CD4-positive, alpha-beta T cell treated with Interleukin-10 for 1 hour (primary cell): ENCODE measurements at places on chromosomes 2 and 18.

DNA sequence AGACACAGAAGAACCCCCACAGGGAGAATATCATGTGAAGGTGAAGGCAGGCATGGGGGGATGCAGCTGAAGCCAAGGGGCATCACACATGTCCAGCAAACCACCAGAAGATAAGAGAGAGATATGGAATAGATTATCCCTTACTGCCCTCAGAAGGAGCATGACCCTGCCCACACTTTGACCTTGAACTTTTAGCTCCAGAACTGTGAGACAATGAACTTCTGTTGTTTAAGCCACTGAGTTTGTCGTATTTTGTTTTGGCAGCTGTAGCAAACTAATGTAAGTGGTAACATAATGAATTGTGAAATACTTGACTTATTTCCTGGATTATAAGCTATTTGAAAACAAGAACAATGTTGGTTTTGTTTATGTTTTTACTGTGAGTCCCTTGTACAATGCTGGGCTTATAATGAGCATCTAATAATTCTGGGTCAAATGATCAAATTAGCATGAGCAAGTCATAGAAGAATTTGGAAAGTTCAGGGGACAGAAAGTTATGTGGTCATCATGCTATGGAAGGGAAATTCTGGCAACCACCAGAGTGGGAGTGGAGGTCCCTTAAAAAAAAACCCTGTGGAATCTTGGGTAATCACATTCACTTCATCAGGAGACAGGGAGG, 541.0 kb upstream of the KLHL29 start:
- no peak for DNase-seq

- DNase-seq, result no peak
Observed at GRCh38 chr2:180158961-180159360, 151.9 kb upstream of the CWC22 start.

DNA sequence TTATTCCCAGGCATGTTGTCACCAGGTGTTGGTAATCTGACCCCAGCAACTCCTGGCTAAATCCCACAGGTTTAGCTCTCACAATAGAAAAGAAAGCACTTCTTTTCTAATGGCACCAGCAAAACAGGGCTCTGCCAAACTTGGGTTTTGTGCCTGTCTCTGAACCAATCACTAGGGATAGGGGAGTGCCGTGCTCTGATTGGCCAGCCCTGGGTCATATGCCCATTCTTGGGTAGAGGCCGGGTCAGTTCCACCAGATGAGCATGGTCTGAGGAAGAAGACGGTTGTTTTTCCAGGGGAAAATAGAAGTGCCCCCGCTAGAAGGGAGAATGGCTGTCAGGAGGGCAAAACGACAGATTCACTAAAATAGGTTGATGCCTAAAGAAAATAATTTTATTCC, 14.7 kb downstream of the CDK15 start:
- DNase-seq, result no peak

- DNase-seq, result no peak
Observed at GRCh38 chr2:12424809-12425208, 291.9 kb upstream of the TRIB2 start.

DNA sequence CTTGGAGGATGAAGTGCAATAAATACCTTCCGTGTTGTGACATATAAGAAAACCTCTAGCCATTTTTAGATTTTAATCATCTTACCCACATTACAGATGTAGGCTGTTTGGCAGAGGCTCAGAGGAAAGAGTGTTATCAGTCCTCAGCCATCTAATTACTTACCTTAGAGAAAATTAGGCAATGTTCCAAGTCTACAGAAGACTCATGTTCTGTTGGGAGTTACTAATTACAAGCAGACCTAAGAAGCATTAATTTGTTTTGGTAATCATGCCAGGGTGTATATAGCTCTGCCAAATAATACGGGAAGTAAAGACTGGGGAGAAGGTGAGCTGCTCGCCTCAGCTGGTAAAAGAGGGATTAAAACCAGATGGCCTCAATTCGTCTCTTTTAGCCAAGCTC, 125.8 kb upstream of the PGAP1 start:
- DNase-seq, result peak; percentile 16

DNA sequence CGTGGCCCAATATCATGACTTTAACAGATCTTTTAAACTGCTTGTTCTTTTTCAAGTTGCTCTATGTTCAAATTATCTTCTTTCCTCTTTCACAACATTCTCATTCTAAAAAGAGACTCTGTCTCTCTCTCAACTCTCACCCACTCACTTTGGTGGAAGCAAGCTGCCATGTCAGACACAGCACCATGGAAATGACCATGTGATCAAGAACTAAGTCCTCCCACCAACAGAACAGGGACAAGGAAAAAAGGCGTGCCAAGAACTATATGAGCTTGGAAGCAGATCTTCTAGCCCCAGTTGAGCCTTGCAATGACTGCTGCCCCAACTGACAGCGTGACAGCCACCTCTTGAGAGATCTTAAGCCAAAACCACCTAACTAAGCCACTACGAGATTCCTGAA, 23.9 kb downstream of the BAZ2B start:
- no peak for DNase-seq

DNA sequence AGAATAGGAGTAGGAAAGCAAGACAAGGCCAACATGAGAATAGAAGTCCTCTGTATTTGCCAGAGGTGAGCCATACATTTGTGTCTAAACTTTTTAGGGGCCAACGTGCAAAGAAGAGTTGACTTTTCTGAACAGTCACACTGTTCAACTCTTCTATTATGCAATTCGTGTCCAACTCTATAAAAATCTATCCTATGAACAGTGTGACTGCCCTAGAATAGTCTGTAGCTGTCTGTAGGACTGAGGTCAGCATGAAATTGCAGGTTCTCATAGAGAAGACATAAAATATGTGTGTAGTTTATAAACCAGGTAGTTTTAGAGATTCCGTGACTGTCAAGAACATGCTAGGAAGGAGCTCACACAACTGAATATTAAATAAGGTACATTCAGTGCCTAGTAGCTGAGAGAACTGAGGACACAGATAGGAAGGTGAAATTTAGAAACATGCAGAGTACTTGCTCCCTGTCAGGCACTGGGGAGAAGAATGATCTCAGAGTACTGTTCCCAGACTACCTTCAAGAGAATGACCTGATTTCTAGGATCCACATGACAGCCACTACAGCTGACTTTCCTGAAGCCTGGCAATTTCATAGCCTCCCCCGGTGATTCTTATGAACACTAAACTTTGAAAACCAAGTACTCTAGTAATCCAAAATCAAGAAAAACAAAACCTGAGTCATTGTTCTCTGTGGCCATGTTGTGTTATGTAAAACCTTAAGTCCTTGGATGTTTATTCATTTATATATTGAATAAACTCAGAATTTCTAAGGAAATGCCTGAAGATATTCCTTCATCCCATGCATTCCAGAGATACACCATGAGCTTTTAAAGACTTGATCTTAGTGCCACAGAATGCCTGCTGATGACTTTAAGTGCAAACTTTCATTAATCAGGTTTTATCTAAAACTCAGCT, 201.5 kb upstream of the BOD1L2 start:
- no peak for DNase-seq

- peak; percentile 23 for DNase-seq
Observed at GRCh38 chr2:48600204-48600813, 17.3 kb upstream of the GTF2A1L start.

GRCh38 chr2:226130192-226130591, 669.4 kb downstream of the IRS1 start:
- DNase-seq, result no peak

DNA sequence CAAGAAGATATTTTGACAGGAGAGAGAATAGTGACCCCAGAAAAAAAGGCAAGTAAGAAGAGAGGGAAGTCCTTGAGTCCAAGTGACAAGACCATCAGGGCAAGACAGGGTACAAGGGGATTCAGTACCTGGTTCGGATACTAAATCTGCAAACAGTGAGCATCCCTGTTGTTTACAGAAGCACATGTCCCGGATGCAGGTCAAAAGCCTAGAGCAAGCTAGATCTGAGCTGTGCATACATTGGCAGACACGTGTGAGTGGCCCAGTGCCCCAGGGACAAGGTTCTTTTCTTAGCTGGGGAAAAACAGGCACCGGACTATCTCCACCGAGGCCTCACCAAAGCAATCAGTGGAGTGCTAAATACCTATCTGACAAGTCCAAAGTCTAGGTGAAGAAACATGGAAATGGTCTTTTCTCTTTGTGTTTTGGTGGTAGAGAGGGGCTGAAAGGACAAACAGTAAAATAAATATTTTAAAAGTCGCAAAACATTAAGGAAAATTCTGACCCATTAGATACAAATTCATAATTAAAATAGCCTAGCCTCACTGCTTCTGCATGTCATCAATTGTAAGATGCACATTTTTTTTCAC, 165.2 kb downstream of the SUCLG1 start:
- no peak for DNase-seq
